ENCODE measurements at places on chromosomes 3 and 15.

- peak; percentile 43 for DNase-seq
Measured at GRCh38 chr3:127690823-127691452, 18.2 kb downstream of the ABTB1 start.

GRCh38 chr15:88624156-88624970, 3.2 kb downstream of the AEN start:
- no peak for DNase-seq

DNA sequence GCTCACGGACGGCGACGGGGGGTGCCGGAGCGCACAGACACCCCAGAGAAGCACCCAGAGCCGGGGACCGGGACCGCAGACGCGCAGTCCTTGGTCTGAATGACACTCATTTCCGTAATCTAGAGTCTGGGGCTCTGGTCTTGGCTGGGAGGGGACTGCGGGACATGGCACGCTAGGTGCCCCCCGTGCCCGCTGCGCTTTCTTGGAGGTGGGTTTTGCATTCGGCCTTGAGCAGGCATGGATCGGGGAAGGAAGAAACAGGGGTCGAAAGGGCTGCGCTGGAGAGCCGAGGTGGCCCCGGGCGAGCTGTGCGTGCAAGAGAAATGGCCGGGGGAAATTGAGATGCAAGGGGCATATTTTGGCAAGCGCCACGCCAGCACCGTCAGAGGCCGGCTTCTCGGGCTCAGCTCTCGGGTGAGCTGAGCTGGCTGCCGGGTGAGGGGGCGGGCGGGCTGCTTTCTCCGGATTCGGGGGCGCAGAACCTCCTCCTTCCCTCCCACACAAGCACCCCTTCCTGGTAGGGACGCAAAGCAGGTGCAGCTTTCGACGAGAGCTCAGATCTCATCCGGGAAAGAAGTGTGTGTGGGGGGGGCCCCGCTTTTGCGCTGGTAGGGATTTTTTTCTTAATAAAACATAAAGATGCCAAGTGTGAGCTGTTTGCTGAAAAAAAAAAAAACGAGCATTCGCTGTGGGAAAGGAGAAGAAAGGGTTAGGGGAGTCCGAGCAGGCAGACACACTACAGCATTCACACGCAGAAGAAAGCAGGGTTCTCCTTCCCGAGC, 963 bp upstream of the NTRK3 start:
- DNase-seq: no peak

- no peak for DNase-seq
Measured at GRCh38 chr15:76464247-76464646, 127.7 kb downstream of the ISL2 start.

DNA sequence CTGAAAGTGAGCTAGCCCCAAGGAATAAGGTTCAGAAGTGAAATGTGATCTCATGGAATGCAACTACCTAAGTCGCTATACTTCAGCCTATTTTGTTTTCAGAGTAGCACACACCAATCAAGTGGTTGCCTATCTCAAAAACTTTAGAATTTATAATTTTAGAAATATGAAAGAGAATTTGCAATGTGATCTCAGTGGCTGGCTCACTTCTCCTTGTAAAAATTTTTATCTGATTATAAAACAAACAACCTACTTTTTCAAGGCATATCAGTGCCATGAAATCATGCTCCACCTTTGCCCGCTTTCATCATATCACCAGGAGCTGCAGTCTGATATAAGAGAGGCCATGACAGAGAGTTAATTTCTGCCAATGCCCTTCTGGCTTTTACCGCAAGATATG, 47.3 kb downstream of the CLDN11 start:
- no peak for DNase-seq
